Ureter (tissue), 1 donor: ENCODE measurements at places on chromosomes 7 and 10.

DNA sequence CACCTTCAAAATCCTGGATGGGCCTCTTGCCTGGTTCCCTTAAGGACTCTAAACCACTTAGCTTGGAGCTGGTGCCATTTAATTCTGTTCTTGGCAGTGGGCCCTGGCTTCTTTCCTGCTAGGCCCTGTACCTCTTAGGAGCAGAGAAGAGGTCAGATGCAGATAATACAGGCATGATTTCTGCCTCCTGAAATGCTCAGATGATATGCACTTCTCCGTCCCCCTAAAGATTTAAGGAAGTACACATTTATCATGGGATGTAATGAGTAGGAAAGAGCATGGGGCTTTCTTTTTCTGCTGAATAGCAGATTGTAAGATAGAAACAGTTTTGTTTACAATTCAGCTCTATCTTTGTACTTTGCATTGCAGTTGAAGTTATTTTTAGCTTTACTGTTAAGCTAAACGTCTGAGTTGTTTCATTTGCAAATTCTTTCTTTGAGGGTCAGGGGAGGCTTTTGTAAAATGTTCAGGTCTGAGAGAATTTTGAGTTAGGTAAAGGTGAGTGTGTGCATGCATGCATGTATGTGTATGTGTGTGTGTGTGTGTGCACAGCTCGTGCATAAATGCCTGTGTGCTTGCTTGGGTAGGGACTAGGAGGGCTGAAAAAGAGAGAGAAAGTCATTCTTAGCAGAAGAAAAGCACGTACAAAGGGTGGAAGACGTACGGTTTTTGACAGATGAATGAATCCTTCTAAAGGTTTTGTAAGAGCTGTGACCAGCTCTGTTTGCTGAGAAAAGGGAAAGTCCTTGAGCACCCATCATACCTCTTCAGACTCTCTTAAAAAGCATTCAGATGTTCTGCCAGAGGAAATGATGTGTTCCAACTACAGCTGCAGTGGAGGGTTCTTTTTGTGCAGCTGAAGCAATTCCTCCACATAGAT lies 364.2 kb downstream of the AUTS2 start:
- DNase-seq = no peak

DNA sequence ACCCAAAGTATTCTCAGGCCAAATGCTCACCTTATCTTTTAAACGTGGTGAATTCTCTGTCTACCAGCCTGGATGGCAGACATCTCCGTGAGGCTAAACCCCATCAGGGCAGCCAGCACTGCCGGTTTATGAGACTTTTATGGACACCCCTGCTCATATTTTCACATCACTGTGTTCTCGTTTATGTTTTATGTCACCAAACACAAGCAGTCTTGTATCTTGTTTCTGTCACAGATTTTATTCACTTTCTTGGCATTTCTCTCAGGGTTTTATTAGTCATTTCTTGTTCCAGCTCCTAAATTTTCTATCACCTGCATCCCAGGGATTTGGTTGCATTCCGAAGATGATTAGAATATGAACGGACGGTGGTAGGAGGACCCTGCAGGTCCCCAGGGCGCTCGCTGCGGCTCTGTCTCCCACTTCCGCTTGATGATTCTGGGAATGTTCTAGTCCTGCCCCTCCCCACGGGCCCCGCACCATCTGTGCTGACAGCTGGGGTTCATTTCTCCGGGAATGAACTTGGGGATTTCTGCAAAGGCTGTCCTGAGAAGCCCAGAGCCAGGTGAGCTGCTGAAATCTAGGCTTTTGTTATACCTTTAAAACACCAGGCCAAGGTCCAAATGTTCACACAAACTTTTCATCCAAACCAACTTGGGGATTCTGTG lies 217.6 kb downstream of the GFRA1 start:
- no peak for DNase-seq

GRCh38 chr7:150370612-150371071 lies 2.0 kb downstream of the REPIN1 start:
- DNase-seq = no peak

- DNase-seq = no peak
Measured at GRCh38 chr10:61959814-61960213, 58.3 kb downstream of the ARID5B start.

GRCh38 chr7:112089551-112089950 lies 116.6 kb downstream of the DOCK4 start:
- no peak for DNase-seq

DNA sequence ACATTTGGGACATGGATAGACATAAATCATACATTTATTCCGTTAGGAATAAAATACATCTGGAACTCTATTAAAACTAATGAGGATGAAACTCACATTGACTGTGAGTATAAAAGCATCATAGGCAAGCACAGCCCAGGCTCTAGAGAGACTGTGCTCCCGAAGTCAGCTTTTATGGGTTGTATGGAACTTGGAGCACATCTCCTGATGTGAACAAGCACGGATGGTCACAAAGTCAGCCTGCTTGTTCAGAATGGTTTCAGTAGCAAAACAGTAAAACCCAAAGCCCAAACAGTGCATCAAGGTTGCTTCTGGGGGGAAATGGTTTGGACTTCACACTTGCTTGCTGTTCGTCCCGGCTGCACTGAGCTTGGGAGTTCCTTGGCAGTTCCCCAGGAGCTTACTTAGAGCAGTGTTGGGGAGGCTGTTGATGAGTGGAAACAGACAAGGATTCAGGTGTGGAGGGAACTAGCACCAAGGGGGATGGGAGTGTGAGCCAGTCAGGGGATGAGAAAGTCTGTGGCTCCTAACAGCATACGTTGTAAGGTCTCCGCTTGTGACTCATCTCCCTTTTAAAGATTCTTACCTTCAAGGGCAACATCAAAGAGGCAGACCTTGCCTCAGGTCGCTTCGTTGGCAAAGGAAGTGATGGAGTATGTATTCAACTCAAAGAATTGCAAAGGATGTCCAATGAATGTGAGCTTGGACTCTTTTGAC lies 19.7 kb upstream of the ITGA8 start:
- DNase-seq = no peak

DNA sequence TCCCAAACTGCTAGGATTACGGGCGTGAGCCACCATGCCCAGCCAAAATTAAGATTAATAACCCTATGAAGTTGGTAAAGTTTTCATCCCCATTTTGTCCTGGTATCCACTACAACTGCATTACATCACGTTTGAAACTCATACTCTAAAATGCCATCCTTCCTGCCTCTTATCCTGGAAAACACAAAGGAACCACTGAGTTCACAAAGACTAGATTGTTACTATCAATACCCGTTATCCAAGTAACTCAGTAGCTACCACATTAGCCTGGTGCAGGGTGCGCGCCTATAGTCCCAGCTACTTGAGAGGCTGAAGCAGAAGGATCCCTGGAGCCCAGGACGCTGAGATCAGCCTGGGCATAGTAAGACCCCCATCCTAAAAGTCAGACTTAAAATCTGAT lies 63.5 kb upstream of the ANAPC16 start:
- no peak for DNase-seq

DNA sequence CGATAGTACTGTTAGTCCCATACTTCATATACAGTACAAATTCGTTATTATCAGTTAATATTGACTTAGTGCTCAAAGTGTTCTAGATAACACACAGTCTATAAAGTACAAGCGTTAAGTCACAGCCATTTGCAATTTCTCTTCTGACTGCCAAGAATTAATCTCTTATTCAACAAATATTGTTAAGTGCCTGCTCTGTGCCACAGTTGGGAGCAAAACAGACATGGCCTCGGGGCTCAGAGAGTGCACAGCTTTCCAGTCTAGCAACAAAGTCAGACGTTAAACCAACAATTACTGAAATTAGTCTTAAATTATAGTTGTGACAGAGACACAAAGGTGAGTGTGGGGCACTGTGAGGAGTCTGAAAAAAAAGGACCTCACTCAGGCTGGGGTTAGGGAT lies 113.0 kb upstream of the DPP6 start:
- no peak for DNase-seq

DNA sequence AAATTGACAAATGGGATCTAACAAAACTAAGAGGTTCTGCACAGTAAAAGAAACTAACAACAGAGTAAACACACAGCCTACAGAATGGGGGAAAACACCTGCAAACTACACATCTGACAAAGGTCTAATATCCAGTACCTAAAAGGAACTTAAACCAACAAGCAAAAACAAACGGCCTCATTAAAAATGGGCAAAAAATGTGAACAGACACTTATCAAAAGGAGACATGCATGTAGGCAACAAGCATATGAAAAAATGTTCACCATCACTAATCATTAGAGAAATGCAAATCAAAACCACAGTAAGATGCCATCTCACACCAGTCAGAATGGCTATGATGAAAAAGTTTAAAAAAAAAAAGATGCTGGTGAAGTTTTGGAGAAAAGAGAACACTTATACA lies 197.4 kb downstream of the KBTBD2 start:
- DNase-seq = no peak

DNA sequence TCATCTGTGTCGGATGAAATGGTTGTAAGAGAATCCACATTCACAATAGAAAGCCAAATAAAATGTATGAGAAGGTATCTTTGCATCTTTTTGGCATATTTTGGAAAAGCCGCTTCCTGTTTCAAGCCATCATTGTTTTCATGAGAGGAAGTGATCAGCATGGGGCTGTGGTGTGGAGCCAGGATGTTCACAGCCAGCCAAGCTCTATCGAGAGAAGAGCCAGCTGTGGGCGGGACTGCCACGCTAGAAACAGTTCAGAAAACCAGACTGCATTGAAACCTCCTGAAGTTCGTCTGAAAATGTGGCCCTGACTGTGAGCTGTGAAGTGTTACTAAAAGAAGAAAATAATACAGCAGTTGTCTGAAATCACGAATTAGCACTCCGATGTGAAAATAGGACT lies 21.2 kb upstream of the NPS start:
- DNase-seq = no peak

DNA sequence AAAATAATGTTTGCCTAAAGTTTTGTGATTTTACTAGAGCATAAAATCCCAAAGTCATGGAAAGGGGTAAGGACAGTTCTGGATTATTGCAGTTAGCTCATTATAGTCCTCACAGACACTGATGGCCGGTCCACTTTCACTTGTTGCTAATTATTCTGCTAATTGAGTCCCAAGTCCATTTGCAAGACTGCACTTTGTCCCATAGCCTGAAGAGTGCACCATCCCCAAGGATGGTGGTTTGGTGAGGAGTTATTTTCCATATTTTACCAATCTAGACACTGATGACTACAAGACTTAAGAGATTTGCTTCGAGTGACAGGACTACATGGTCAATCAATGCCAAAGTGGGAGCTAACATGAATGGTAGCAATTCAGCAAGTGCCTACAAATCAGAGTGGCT lies 181.8 kb upstream of the CACNA2D1 start:
- DNase-seq = no peak
